NCI-H1105 treated with DMSO at 0.1 percent for 48 hours (cell line): ENCODE measurements at places on chromosomes 2 and 18.

- no peak for DNase-seq
These were observed 46.5 kb downstream of the TET3 start for GRCh38 chr2:74031221-74031620.

DNA sequence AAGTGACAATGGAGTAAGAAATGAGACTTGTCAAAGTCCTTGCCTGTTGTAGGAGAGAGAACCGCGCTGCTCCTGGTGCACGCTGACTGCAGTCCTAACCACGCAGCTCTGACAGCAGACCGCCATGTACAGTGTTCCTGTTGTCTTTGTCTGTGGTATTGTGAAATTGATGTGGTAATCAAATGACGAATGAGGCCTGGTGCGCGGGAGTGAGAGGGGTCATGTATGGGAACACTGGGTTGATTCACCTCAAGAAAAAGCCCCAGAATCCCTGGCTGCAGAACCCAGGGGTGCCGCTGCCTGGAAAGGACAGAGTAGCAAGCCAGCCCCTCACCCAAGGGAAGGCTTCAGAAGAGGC lies 64.0 kb downstream of the INPP4A start:
- DNase-seq: no peak

- no peak for DNase-seq
These were observed 88.0 kb downstream of the LDLRAD4 start for GRCh38 chr18:13306583-13306982.

- DNase-seq: no peak
These were observed 52.1 kb upstream of the FOSL2 start for GRCh38 chr2:28340312-28341202.

GRCh38 chr2:154623819-154624218 lies 74.7 kb upstream of the KCNJ3 start:
- peak; percentile 52 for DNase-seq

DNA sequence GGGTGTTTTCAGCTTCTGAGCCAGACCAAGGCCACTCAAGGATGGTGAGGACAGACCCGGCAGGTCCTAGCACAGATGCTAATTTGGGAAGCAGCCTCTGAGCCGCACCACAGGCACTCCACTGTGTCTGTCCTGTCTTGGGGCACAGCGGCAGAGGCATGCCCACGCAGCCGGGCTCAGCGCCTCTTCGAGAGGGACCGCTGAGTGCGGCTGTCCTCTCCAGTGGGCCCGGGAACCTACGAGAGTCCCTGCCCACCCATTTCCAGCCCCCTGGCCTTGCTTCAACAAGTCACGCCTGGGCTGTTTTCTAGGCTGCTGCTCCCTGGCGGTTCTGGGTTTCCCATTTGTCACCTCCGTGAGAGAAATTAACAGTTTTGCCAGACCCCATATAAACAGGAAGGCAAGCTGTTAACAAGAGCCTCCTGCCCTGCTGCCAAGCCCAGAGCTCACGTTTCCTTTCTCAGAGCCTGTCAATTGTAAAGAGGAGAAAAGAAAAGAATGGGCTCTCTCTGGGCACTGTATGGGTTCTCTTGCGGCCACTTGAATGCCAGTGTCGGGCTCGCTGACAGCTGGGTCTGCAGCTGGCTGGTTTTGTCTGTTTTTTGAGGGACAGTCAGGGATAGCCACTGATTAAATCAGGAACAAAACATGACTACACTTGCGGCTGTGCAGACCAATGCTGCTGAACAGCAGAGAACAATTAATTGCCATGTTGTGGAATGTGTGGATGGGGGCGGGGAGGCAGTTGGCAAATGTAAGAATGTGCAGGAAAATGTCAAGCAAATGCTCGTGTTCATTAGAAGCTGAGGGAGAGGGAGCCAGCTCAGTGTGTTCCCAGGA lies 30.6 kb downstream of the TMEM17 start:
- DNase-seq: no peak

GRCh38 chr2:25672494-25673299 lies 680 bp downstream of the DTNB start:
- DNase-seq: peak; percentile 48

DNA sequence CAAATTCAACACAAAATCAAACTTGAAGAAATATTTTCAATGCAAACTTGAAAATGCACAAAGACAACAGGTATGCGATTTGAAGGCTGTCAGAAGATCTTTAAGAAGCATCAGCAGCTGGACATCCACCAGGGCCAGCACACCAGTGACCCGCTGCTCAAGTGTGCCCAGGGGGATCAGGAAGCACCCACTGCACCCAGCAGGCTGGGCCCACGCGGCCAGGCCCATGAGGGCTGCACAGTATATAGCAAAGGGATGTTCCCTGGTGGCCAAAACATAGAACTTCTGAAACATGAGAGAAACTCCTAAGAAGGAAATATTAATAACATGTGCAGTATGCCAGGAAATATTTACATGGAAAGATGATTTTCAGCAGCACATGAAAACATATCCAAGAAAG lies 25.0 kb downstream of the WDFY1 start:
- no peak for DNase-seq

GRCh38 chr2:127014224-127014623 lies 92.7 kb downstream of the BIN1 start:
- no peak for DNase-seq

DNA sequence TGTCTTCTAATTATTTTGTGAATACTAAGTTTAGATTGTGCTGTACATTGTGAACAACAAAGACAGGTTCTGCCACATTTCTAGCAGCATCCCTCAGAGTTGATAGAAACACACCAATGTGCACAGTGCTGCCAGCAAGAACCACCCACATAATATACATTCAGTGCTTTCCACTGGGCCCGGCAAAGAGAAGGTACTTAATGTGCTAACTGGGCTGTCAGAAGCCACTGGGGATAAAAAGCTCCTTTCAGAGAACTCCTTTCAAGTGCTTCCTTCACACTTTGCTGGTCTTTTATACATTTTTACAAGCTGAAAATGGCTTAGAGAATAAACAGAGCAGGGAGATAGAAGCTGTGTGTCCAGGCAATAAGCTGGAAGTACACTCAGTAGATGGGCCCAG lies 58.0 kb upstream of the CAPN13 start:
- DNase-seq: no peak
